ENCODE measurements at places on chromosomes 1 and 21. TPM values are rescaled to one million over a fixed set of nuclear protein-coding genes. Genes with fewer than 3 reads are reported as not detected.

Gene SLC1A7
- total RNA-seq, result not detected

Gene TRAF3IP3
- not detected for total RNA-seq

Gene MIS18A
- total RNA-seq, result 20.1 TPM

Gene FAM110D
- total RNA-seq, result not detected

Gene TENT5C
- 0.19 TPM for total RNA-seq

Measured in airway epithelial cell (primary cell).